NCI-H510A treated with DMSO at 0.1 percent for 48 hours (cell line): ENCODE measurements at places on chromosomes 1 and 21.

DNA sequence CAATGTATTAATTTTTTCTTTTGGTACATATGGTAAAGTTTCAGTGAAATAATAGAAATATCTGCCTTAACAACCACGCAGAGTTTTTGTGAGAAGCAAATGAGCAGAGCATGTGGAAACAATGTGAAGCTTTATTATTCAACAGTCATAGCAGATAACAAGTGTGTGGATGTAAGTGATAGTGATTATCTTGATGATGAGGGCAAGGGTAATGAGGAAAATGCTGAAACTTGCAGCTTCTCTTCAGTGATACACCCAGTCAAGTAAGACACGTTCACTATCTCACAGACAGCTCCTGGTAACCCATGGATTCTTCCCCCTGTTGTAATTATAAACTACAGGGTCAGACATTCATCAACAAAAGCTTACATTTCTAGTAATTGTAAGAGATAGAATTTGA, 14.6 kb upstream of the OR2L5 start:
- no peak for DNase-seq

GRCh38 chr1:180157108-180157507, 2.4 kb downstream of the QSOX1 start:
- DNase-seq: no peak

GRCh38 chr1:199403531-199404116, 623.9 kb upstream of the NR5A2 start:
- no peak for DNase-seq

DNA sequence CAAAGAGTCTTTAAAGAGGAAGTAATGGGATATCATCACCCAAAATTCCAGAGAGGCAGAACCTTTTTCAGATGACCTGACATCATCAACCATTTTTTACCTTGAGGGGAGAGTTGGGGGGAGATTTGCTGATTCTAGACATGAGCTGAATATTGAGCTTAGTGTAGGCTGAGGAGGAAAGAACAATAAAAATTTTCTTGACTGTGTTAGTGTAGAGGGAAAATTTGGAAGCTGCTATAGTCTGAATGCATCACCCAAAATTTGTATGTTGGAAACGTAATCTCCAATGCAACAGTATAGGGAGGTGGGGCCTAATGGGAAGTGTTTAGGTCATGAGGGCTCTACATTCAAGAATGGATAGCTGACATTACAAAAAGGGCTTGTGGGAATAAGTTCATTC, 17.8 kb upstream of the CD84 start:
- no peak for DNase-seq

- DNase-seq: no peak
Measured at GRCh38 chr1:48807554-48808260, 31.0 kb upstream of the BEND5 start.

- DNase-seq: no peak
Measured at GRCh38 chr1:58136387-58136786, 410.1 kb downstream of the OMA1 start.

GRCh38 chr1:213120386-213120785, 69.3 kb downstream of the RPS6KC1 start:
- no peak for DNase-seq

DNA sequence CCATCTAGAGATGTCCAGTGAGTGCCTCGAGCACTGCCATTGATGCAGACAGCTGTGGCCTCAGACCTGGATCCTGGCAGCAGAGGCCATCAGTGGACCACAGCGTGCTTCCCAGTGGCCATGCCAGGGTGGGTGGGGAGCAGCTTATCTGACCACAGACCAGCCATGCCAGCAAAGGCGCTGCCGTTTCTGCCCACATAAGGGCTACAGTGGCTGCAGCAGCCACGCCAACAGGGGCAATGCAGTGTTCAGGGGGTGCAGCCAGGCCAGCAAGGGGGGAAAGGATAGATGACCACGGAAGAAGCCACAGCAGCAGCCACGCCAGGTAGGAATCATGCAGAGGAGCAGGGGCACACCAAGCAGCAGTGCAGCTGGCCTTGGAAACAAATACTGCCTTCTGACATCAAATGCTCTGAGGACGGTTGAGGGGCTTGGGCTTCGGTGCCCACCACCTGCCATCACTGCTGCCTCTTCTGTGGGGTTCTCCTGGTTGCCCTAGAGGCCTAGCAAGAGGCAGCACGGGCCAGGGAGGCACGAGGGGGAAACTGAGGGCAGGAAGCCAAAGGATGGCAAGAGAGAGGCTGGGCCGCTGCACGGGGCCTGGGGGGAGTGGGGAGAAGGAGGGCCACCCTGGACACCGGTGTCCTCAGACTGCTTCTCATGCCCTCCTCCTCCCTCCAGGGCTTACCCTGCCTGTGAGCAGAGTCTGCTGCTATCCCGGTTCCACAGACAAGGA, 94.7 kb upstream of the RUNX3 start:
- DNase-seq: no peak

DNA sequence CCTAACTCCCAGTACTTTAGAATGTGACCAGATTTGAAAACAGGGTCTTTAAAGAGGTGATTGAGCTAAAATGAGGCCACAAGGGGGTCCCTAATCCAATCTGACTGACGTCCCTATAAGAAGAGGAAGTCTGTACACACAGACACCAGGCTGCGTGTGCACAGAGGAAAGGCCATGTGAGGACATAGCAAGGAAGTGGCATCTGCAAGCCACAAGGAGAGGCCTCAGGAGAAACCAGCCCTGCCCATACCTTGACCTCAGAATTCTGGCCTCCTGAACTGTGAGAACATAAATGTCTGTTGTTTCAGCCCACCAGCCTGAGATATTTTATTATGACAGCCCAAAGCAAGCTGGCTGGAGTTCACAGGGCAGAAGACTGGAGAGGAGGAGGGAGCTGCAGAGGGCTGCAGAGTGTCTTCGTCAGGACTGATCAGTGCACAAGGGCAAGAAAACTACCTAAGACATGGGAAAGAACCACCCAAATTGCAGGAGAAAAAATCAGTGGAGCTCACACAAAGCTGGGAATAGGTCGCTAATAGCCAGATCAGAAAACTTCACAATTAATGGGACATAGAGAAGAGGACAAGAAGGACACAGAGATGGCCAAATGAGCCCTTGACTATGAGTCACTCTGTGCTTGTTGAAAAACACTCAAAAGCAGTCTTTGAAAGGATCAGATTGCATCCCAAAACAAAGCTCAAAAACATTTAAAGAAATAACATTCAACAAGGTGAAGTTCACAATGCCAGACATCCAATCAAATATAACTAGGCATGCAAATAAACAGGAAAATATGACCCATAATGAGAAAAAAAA, 14.1 kb upstream of the WNT9A start:
- DNase-seq: no peak

GRCh38 chr1:234300096-234300495, 73.2 kb upstream of the COA6 start:
- DNase-seq: no peak

DNA sequence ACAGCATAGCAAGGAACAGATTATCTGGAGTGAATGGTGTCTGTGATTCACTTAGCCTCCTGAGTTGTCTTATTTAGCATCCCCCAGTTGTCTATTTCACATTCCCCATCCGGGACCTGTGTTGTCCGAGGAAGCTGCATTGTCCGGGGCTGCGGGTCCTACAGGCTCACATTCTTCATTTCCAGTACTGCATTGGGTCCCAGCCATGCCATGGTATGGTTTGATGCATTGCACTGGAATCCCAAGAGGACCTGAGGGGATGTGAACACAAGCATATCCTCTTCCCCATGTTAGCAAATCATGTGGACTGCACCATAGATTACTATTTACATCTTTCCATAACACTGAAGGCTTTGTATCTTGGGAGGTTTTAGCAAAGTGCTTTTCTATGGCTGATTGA, 48.2 kb upstream of the PRELP start:
- DNase-seq: no peak

DNA sequence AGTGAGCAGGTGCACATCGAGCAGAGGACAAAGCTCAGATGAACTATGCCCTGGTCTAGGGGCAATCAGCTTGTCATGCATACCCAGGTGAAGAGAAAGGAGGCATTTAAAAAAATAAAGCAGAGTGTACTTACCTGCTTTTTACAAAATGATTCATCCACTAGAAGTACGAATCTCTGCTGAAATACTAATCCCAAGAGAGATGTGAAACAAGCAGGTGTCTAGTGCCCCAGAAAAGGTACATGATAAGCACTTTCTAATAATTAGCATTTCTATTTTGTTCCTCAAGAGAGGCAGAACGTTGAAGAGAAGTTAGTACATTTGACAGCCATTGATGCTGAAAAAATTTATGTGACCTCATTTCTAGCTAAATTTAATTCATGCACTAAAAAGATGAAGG, 31.1 kb downstream of the CHODL start:
- no peak for DNase-seq

GRCh38 chr1:44036409-44037139, 5.3 kb upstream of the SLC6A9 start:
- peak; percentile 98 for DNase-seq
